ENCODE measurements at places on chromosomes 13 and 19. TPM values are rescaled to one million over a fixed set of nuclear protein-coding genes. Genes with fewer than 3 reads are reported as not detected.

Gene ALKBH6
- 49.4 TPM for total RNA-seq

- H3K27me3 ChIP-seq: no peaks in the 10 kb centered on the region
- no peaks in the 10 kb centered on the region for H3K4me1 ChIP-seq
- no peak overlapping the region for H3K27ac ChIP-seq
- no peak for DNase-seq
- H3K4me3 ChIP-seq: no peak overlapping the region
- H3K36me3 ChIP-seq: no peaks in the 10 kb centered on the region
Observed at GRCh38 chr13:44303681-44304432, 69.8 kb upstream of the SERP2 start.

DNA sequence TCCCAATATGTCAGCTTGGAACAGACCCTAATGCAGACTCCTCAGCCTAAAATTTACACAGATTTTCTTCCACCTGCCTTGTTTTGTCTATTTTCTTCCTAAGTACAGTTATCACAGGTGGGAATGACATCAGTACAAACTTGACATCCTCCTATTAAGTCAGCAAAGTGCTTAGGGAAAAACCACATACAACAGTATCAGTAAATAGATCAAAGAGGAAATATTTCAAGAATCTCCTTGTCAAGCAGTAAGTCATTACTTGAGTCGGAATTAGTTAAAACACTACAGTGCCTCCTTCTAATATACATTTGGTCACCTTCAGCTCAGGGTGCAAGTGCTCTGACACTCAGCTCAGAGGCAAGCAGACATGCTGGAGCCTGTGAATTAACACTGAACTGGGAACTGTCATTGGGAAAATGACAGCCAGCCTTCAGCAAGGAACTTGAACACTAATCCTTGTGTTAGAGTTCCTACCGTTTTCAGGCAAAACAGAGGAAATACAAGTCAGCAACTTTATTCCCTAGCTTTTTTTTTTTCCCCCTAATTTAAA is 394.3 kb upstream of the HTR2A start:
- DNase-seq: no peak
- H3K4me1 ChIP-seq: no peaks in the 10 kb centered on the region
- H3K27me3 ChIP-seq: no peaks in the 10 kb centered on the region
- no peak overlapping the region for H3K4me3 ChIP-seq
- no peak overlapping the region for H3K27ac ChIP-seq

DNA sequence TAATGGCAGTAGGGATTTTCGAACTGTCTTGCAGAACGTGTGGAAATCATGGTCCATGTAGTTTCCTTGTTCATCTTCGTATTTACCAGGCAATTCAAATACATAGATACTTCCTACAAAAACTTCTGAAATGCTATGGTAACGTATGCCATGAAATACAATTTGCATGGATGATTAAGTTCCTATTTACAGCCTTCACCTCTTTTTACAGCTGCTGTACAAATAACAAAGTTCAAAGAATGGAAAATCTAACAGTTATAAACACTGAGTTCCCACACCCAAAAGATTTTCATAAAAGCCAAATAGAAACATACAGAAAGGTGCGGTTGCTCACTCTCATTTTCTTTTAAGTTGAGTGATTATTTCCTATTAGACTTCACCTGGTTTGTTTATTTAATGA is 115.8 kb upstream of the TNFSF11 start:
- H3K4me3 ChIP-seq: no peak overlapping the region
- no peak for DNase-seq
- no peaks in the 10 kb centered on the region for H3K27me3 ChIP-seq
- H3K27ac ChIP-seq: no peak overlapping the region
- no peaks in the 10 kb centered on the region for H3K4me1 ChIP-seq

- no peaks in the 10 kb centered on the region for H3K36me3 ChIP-seq
- H3K4me3 ChIP-seq: no peak overlapping the region
- H3K27ac ChIP-seq: no peak overlapping the region
Observed at GRCh38 chr13:29193083-29193482, 372.9 kb downstream of the MTUS2 start.

Gene JAK3
- 143 TPM for total RNA-seq

DNA sequence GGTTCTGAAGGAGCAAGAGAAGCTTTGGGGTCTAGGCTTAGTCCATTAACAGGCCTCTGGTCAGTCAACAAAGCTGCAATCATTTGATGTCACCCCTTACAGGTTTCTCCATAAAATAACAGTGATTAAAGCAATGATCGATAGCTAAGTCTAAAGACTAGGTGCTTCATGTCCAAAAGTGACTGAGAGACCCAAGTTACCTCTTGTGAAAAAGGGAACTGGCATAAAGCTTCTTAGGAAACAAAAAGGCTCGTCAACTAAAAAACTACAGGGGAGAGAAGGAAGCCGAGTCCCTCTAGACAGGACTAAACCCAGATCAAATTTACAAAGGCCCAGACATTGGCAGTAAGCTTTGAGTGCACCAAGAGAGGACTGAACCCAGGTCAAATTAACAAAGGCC is 2.2 kb downstream of the DCUN1D2 start:
- peaks cover 7% of the 10 kb centered on the region for H3K36me3 ChIP-seq
- H3K27me3 ChIP-seq: no peaks in the 10 kb centered on the region
- no peak for DNase-seq
- no peak overlapping the region for H3K27ac ChIP-seq
